ENCODE measurements at places on chromosomes 3 and 15.

DNA sequence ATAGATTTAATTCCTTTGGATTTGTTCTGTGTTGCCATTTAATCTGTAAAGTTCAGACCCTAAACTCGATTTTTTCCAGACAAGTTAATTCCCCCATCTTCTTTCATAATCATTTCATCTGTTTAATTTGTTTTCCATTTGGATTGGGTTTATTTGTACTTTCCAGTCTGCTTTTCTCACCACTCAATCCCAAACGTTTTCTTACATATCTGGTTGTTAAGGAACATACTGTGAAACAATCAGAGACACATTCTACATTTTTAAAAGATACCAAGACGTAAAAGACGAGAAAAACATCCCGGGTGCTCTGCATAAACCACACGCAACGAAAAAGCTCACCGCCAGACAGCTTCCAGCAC is 13.0 kb upstream of the ONECUT1 start:
- DNase-seq, result no peak

DNA sequence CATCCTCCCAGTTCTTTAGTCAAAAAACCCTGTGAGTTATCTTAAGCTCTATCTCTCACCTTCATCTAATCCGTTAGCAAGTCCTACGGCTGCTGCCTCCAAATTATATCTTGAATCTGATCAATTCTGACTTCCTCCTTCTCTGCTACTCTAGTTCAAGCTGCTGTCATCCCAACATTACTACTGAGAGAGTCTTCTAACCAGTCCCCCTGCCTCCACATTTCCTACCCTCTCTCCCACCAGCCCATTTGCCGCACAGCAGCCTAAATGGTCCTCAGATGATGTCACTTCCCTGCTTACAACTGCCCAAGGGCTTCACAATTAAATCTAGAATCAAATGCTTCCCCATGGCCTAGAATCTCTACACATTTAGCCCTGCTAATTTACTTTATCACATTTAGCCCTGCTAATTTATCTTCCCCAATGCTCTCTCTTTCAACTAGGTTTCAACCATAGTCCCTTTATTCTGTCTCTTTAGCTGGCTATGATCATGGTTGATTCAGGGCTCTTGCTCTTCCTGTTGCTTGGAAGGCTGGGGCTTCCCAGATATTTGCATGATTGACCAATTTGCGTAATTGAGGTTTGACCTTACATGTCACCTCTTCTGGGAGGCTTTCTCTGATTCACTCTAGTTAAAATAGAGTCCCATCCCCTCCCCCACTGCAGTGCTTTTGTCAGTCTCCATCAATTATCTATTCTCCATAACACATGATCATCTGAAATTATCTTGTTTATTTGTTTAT is 11.0 kb upstream of the ARL14 start:
- DNase-seq, result no peak

DNA sequence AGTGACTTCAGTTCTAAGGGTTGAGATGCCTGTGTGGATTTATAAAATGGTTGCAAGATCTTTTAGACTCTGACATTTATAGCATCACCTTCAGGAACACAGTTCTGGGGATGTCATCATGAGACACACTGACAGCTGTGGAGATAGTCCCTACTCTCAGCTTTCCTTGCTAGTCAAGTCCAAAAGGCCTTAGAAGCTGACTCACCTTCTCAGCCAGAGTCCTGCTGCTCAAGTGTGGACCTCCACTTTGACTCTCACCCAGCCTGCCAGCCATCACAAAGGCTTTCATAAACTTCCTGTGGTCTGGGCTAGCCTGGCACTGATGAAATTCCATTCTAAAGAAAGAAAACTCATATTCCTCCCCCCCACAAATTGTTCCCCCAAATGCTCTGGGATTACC is 44.8 kb downstream of the TMEM39A start:
- DNase-seq, result no peak

- no peak for DNase-seq
Measured at GRCh38 chr3:194176274-194176991, 40.5 kb downstream of the HES1 start.

GRCh38 chr15:69215314-69216035 is 55.0 kb downstream of the GLCE start:
- DNase-seq, result no peak

DNA sequence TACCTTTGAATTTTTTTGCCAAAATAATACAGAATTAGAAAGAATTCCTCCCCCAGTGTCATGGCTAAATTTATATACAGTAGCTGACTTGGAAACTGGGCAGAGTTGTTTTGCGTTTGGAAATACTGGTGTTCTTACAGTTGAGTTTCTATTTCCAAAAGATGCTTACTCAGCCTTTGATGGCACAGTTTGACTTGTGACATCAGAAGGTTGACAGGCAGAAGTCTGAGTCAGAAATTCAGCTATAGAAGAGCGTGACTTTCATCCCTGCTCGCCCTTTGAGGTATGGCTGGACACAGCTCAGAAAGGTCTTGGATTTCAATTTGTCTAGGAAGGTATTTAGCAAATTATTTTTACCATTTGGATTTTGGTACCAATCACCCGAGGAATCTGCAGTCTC is 175.8 kb downstream of the VGLL4 start:
- DNase-seq, result no peak

- no peak for DNase-seq
Measured at GRCh38 chr3:124570232-124570631, 160.0 kb upstream of the UMPS start.

- no peak for DNase-seq
Measured at GRCh38 chr3:179526989-179527391, 35.7 kb upstream of the ACTL6A start.

DNA sequence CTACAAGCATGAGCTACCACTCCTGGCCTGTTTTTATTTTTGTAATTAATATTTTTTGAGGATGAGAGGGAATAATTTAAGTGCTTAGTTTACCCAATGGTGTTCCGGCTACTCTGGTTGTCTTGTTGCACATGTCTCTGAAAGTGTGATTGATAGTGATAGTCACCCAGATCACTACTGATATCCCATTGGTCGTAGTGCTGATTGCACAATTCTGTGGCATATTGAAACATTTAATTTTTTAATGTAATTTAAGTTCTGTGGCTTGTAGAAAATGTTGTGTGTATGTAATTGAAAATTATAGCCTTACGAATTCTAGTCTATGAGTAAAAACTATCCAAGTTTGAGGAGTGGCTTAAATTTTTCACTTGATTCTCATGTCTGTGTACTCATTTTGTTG is 11.9 kb downstream of the ARIH2 start:
- no peak for DNase-seq

All from stimulated activated CD8-positive, alpha-beta memory T cell treated with anti-CD3 and anti-CD28 coated beads, Interleukin-15, amount 100 ng/mL, for 24 hours (primary cell).